ENCODE measurements at places on chromosomes 3 and 15.

GRCh38 chr15:58039079-58040035 is 26.2 kb downstream of the ALDH1A2 start:
- DNase-seq: no peak

DNA sequence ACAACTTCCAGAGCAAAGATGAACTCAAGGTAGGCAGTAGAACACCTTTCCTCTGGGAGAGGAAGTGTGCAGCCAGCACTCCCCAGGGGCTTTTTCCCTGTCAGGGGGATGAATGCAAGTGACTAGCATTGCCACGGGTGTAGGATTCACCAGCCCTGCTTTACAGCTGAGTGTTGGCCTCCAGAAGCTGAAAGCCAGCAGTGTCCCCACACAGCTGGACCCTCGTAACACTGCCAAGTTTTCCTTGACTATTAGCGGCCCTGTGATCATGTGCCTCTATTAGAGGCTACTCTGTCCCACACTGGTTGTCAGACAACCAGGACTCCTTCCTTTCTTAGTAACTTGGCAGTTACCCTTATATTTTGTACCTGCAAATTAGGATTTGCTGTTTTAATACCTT is 104.9 kb upstream of the MANF start:
- DNase-seq: no peak

GRCh38 chr3:50352781-50353180 is 2.1 kb downstream of the CYB561D2 start:
- DNase-seq: no peak

- DNase-seq: peak; percentile 82
Measured at GRCh38 chr15:69593981-69594966, 141.7 kb downstream of the RPLP1 start.

GRCh38 chr3:125334675-125335560 is 40.2 kb downstream of the ZNF148 start:
- no peak for DNase-seq

- DNase-seq: peak; percentile 96
Measured at GRCh38 chr3:25427942-25428788, at the start of gene RARB. TSS of gene RARB (plus strand) at chr3:25428263. CDS start at chr3:25428732, 469 bp downstream.

DNA sequence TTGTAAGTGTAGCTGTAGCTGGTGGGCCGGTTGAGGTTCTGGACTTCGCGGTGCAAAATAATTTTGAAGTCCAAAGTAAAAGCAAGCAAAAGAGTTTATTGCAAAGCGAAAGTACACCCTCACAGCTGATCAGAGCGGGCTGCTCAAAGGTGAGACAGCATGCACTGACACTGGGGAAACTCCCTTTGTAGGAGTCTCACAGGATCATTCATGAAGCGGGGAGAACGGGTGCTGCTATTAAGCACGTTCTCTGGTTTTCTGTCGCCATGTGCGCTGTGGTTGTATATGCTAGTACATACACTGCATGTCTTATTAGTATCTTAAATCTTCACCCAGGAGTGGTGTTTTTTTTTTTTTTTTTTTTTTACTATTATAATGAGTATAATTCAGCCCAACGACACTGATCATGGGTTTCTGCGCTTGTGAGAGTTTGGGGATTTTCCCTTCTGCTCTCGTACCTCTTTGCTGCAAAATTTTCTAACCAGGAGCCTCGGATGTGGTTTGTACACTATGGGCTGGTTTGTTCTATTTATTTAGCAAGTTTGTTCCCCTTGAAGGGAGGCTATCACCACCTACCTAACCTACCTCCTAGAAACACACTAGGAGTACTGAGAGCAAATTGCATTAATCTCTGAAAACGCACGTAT is 1.4 kb upstream of the AP4E1 start:
- no peak for DNase-seq

DNA sequence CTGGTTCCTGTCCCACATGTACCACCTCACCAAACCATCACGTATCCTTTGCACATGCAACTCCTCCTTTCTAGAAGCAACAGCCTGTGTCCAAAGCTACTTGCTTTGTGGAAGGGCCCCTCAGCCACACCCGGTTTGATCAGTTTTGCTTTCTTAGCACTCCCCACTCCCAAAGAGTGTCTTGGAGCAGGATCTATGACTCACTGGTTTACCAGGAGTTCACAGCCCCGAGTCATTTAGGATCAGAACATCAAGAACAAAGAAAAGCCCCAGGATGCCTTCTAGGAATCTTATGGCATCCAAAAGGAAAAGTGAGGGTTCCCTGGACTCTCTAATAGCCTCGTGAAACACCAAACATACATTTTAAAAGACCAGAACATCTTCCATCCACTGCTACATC is 50.7 kb upstream of the IGF1R start:
- DNase-seq: peak; percentile 2

GRCh38 chr3:54530091-54530490 is 397.8 kb downstream of the LRTM1 start:
- no peak for DNase-seq

GRCh38 chr3:127143172-127143571 is 49.8 kb upstream of the PRR23E start:
- no peak for DNase-seq

- DNase-seq: peak; percentile 49
Measured at GRCh38 chr3:33438881-33439545, 1.2 kb downstream of the UBP1 start.

- DNase-seq: peak; percentile 71
Measured at GRCh38 chr3:113668015-113668414, 28.4 kb downstream of the USF3 start.

DNA sequence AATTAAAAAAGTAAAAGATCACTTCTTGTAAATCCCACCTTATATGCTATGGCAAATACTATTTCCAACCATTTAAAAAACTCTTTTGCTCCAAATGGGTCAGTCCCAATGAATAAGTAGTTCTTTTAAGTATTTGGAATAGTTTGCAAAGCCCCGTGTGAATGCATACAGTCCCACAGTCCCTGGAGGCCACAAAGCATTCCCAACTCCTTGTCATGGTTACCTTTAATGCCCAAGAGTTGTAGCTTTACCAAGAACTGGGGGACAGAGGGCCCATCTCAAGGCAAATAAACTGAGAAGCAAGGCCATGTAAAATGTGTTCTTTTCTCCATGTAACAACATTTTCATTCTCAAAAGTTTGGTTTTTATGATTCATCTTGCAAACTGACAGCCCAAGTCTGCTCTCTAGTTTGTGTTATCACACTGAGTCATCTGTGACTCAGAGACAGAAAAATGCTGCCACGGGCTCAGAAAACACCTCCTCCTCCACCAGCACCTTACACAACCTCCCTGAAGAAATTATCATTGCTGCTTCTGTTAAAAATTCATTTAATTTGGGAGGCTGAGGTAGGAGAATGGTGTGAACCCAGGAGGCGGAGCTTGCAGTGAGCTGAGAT is 336.2 kb downstream of the ERC2 start:
- DNase-seq: peak; percentile 94

GRCh38 chr3:2218375-2218774 is 119.7 kb downstream of the CNTN4 start:
- DNase-seq: no peak

GRCh38 chr3:128448491-128448890 is 18.2 kb downstream of the DNAJB8 start:
- DNase-seq: no peak

GRCh38 chr3:87792198-87792533 is 266.6 kb downstream of the CGGBP1 start:
- DNase-seq: peak; percentile 8

- DNase-seq: no peak
Measured at GRCh38 chr3:123819949-123820348, 64.2 kb downstream of the MYLK start.

DNA sequence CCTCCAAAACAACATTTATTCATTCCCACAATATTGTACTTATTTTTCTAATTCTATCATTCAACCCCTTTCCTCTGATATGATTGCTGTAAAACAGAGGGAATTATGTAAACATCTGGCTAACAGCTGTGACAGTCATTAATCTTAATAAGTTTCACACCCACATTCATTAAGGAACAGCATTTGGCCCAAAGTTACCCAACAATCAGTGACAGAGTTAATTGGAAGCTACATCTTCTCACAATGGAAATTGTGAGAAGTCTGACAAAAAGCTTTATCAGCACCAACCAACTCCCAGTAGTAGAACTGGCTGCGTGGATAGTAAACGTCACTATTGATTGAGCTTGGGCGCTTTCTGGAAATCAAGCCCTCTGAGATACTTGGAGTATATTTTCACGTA is 165.8 kb upstream of the SLC24A5 start:
- no peak for DNase-seq

DNA sequence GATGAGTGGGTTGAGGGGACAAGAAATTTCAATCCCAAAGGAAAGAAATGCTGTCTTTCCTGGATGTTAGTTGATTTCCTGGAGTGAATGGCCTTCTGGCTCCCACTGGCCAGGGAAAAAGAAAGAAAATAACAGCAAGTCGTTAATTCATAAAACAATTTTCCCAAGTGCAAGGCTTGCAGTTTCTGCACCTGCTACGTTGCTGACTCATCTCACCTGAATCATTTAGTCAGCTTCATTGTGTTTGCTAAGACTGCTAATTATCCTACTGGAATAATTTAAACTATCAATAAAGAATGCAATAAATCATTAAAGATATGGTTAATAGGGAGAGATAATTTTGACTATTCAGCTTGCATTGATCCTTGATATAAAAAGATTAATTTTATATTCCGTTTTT is 387.6 kb downstream of the ROBO2 start:
- DNase-seq: no peak

DNA sequence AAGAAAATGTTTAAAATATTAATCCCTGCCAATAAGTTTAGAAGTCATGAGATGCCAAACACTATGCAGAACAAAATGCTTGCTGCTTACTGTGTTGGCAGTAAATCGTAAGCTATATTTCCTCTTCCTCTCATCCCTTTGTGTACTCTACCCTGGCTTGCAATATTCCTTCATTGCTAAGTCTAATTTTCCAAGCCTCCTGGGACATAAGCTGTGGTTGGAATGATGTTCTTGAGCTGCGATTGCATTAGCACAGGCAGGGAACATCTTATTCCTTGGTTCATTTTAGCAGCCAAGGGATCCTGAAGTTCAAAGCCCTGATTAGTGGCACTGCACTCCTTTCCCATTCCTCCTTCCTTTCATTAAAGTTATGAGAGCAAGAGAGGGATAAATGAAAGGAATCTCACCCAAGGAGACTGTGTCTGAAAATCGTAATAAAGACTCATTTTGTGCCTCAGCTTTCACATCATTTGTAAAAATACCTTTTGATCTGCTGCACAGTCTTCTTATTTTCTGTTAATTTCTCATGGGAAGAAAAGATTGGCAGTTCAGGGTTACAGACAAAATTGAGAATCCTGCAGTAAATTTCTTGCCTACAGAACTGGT is 535.2 kb downstream of the OCA2 start:
- DNase-seq: peak; percentile 16

GRCh38 chr15:52858782-52859176 is 68.6 kb upstream of the ONECUT1 start:
- no peak for DNase-seq

DNA sequence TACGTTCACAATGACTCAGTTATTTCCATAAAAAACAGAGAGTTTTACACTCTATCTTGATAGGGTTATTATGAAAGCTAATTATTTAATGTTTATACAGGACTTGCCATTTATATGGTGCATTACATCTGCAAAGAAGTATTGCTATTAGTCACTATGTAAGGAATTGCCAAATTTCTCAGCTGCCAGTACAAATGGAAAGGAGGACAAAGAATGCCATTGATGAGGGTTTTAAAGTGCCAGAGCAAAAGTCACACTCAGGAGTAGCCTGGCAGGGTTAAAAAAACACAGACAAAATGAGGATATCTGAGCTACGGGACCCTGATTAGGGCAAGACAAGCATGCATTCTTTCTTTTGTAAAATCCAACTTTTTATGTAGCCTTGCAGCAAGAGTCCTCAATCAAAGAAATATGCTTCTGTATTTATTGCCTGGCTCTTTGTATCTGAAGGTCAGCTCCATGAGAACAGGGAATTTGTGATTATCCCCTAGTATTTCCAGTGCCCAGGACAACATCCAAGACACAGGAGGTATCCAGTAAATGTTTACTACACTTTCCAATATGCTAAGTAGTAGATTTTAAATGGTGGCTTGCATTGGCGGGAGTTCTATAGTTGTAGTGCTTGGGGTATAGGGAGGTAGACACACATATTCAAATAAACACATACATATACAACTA is 1013.6 kb downstream of the ROBO1 start:
- DNase-seq: peak; percentile 52

DNA sequence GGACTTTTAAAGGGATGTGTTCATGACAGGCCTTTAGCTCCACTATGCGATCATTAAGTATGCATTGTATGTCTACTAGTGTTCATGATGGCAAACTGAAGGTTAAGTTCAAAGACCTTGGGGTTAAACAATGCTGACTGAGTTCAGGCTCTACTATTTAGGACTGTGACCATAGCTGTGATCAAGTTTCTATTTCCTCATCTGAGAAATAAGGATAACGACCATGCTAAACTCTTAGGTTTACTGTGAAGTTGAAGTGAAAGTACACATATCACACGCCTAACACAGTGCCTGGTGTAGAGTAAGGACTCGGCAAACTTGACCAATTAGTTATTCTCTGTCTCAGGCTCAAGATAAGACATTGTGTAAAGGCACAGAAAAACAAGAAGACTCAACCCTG is 243.2 kb downstream of the MBNL1 start:
- DNase-seq: no peak

DNA sequence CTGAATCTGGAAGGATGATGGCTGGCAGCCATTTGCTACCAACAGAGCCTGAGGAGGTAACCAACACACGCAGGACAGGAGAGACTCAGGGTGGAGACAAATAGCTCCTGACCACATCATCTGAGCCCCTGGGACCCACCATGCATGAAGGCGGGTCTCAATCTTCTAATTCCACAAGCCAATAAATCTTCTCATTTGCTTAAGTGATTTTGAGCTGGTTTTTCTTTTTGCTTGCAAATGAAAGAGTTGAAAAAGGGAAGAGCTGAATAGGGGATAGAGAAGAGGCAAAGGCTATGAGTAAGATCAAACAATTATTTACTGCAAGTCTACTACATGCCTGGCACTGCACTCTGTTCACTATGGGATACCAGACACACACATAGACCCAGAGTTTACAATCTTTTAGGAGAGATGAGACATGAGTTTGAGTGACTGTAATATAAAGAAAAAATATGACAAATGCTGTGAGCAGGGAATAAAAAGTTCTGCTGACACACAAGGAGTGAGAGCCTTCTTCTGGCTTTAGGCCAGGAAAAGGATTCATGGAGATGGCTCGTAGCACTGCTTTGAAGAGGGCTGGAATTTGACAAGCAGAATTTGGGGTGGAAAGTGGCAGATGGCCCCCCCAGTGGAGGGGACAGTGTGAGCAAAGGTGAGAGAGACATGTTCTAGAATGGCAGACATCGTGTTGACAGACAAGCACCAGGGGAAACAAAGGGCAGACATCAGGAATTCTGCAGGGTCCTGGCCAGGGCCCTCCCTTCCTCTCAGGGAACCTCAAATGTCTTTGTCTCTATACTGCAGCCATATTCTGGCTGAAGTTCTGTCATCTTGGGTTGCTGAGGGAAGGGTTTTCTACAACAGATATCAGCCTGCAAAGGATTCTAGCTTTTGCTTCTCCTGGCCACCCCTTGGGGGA is 69.8 kb upstream of the WNT5A start:
- peak; percentile 61 for DNase-seq

- DNase-seq: peak; percentile 32
Measured at GRCh38 chr15:52436981-52437380, 91.7 kb downstream of the MYO5A start.

Data from fibroblast of upper back skin (primary cell).